Stimulated activated CD4-positive, alpha-beta T cell treated with anti-CD3 and anti-CD28 coated beads, Interleukin-12 subunit alpha, Interleukin-12 subunit beta, amount 100 ng/mL, for 24 hours (primary cell): ENCODE measurements at places on chromosomes 3 and 15.

GRCh38 chr3:38500688-38501417 lies 4.7 kb downstream of the EXOG start:
- DNase-seq, result no peak

DNA sequence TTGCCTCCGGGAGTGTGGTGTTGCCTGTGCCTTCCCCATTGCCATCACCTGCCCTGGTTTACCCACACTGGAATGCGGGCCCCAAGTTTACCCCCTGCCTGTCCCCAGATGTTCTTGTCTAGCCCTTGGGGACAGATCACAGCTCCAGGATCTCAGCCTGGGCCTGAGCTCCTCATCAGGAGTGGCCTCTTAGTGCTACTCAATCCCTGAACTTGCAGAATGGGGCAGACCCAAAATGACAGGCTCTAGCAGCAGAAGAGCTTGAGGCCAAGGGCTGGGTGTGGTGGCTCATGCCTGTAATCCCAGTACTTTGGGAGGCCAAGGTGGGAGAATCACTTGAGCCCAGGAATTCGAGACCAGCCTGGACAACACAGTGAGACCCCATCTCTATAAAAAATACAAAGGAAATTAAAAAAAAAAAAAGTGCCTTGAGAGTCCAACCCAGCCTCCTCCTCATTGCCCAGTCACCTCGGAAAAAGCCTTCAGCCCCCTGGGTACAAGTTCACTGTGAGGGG lies 3.8 kb downstream of the CHAC1 start:
- no peak for DNase-seq

DNA sequence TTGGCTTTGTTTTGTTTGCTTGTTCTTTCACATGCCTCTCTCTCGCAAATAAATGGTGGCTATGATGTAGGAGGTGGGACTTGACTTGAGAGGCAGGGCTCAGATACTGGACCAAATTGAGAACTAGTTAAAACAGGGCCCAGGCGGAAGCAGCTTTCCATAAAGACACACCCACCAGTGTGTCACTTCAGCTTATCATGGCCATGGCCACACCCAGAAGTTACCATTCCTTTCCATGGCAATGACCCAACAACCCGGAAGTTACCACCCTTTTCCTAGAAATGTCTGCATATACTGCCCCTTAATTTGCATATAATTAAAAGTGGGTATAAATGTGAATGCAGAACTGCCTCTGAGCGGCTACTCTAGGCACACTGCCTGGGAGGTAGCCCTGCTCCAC lies 62.6 kb upstream of the CNTN4 start:
- no peak for DNase-seq

GRCh38 chr3:50341537-50341936 lies 901 bp upstream of the RASSF1 start:
- DNase-seq, result no peak

DNA sequence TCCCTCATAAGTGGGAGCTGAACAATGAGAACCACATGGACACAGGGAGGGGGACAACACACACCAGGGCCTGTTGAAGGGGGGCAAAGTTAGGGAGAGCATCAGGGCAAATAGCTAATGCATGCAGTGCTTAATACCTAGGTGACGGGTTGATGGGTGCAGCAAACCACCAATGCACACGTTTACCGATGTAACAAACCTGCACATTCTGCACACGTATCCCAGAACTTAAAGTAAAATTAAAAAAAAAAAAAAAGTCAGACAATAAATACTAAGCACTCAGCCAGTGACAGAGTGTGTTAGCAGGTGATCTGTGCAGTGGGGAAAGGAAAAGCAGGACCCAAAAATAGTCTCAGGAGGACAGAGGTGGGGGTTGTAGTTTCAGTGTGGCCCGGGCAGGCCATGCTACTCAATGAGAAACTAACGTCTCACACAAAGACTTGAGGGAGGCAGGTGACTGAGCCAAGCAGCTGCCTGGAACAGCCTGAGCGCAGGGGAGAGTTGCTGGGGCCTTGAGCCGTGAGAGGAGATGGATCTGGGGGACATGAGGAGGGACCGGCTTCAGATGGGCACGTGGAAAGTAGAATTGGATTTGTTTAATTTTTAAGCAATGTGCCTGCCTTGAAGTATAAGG lies 18.4 kb downstream of the ANKDD1A start:
- no peak for DNase-seq

- DNase-seq, result no peak
Observed at GRCh38 chr3:81040107-81040506, 721.3 kb downstream of the GBE1 start.

GRCh38 chr3:109985943-109986555 lies 648.7 kb upstream of the DPPA4 start:
- no peak for DNase-seq

- DNase-seq, result no peak
Observed at GRCh38 chr3:143502081-143502480, 346.2 kb downstream of the SLC9A9 start.

GRCh38 chr3:11393401-11393800 lies 121.2 kb downstream of the ATG7 start:
- no peak for DNase-seq

DNA sequence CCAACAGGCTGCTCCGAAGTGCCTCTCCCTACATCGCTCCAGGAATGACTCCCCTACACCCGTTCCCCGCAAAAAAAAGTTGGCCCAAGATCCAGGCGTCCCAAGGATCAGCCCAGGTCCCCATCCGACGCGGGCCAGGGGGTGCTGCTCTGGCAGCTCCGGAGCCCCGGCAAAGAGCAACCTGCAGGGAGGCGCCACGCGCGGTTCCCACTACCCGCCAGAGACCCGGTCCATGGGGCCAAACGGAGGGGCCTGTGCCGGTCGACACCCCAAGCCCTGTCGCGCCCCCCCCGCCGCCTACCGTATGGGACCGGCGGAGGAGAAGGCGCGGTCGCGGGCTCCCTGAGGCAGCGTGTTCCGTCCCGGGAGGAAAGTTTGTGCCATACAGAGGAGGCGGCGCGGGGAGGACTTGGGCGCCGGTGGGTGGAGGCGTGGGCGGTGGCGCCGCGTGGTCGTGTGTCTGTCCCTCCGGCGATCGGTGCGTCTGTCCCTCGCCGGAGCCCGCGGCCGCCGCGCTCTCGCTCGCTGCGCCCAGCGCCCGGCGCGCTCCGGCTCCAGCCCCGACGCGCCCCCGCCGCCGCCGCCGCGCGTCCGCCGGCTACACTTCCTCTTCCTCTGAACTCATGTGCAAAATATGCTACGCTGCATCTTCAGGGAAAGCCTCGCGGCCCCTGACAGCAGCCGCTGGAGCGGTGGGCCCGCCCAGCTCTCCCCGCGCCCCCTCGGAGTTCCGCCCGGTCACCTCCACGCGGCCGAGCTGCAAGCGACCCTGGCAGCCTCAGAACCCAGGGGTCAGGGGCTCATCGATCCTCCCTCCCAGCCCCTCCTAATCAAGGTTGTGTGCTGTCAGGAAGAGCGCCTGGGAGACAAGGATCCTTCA lies at the start of gene RFTN1:
RFTN1 (minus strand) TSS at position 559 of the 880 bp plus-strand sequence. CDS start 19,830 bp downstream, outside the sequence.
- DNase-seq, result peak; percentile 43

DNA sequence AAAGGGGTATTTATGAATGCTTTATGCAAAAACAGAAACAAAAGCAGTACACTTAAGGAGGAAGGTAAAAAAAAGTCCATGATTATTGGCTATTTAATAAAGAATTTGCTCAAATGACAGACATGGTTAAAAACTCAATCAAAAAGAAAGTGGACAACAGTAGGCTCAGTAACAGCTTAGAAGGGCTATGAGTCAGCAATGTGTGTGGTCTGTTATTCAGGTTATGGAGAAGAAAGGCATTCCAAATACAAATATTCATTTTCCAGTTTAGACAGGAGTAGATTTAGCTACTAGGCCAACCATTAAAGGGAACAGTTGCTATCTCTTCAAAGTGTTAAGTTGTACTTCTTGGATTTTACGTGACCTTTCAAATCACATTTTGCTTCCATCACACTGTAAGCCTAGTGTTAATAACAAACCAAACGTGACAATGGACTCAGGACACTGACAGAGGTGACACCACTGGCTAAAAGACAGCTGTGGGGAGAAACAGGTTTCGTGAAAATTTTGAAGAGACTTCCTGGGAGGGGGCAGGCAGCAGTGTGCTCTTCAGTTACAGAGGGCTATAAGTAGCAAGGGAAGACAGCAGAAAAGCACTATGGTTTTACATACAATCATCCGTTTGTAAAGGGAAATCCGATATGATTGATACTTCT lies 41.7 kb upstream of the MYO5C start:
- no peak for DNase-seq

DNA sequence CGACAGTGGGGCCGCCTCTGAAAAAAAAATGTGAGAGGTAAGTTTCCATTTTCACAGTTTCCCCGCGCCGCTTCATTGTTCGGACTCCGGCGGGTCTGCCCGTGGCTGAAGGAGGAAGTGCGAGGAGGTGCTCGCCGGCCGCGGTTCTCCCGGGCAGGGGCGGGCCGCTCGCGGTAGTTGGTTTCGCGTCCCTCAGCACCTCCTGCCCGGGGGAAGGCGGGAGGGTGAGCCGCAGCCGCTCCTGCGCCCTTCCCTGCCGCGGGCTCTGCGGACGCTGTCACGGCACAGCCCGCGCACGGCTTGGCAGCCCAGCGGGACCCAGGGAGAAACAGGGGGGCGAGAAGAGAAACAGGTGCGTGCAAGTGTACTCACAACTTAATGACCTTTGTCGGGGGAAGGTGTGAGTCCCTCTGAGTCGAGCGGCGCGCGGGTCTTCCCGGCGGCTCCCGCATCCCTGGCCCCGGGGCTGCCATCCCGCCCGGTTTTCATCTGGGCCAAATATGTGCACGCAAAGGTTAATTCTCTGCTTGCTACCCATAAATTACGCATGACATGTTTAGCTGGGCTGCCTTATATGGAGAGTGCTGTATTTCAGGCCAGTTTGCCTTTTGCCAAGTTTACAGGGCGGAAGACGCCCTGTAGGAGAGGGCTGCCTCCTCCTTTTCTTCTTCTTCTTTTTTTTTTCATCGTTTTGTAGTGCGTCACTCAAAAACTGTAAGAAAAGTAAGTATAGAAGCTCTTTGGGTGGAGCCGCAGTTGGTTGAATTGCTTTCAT lies 514 bp downstream of the MBNL1 start:
- no peak for DNase-seq

GRCh38 chr3:4984511-4984864 lies 5.3 kb downstream of the BHLHE40 start:
- no peak for DNase-seq

DNA sequence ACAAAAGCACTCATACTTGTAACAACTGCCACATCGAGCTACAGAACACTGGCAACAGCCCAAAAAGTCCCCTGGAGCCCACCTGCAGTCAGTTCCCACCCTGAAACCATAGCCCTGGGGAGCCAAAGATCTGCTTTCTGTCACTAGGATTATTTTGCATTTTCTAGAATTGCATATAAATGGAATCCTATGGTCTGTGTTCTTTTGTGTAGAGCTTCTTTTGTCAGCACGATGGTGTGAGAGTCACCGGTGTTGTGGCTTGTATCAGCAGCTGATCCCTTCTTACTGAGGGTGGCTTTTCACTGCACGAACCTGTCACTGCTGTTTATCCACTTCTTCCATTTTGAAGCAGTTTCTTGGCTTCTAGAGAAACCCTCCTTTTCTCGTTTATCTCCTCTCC lies 60.1 kb upstream of the PRR23E start:
- no peak for DNase-seq

DNA sequence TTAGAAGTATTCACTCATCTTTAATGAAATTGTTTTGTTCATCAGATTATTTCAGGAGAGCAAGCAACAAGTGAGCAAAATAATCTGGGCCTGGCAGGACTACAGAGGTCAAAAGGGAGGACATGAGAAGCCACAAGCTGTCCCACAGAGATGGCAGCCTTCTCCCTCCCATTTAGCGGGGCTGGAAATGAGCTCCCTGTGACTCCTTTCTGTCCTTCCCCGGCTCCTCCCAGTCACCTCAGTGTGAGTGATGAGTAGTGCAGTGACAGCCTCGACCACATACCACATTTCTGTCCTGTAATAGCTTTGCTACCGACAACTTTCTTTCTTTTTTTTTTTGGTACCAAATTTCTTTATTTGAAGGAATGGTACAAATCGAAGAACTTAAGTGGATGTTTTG lies 38.0 kb downstream of the RAB7A start:
- DNase-seq, result no peak

GRCh38 chr3:141278196-141279076 lies 46.8 kb downstream of the PXYLP1 start:
- DNase-seq, result no peak

GRCh38 chr3:117625174-117625573 lies 915.6 kb downstream of the TUSC7 start:
- no peak for DNase-seq

GRCh38 chr3:18740631-18741583 lies 315.8 kb upstream of the SATB1 start:
- peak; percentile 44 for DNase-seq

- no peak for DNase-seq
Observed at GRCh38 chr3:114508976-114509375, 215.1 kb downstream of the TIGIT start.

DNA sequence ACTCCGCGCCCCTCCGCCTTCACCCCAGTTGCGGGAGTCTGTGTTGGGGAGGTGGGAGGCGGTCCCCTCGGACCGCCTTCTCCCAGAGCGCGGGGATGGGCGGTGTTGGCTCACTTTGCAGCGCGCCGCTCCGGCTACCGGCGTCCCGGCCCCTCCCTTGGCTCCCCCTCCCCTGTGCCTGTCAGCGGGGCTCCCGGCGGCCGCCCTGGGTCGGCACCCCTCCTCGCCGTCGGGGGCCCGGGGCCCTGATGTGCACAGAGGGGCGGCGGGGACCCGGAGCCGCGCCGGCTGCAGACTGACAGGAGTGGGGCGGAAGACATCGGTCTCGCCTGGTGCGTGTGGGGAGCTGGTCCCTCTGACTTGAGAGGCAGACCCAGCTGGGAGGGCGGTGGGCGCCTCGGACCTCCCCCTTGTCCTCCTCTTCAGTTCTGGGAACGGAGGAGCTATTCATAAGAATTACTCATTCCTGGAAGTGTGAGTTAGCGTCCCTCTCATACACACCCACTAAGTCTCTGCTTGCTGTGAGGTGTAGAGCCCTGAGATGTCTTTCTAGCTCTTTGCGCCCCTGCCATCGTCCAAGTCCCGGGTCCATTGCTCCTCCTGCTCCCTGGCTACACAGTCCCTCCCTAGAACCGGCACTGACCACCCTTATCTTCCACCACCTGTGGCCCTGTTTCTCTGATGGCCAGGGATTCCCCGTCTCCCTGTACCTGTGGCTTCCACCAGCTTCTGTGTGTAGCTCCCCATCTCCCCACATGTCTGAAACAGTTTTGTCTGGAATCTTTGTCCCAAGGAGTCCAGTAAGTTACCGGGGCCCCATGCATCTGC lies 42.3 kb upstream of the ROPN1 start:
- DNase-seq, result no peak

GRCh38 chr3:194874206-194874605 lies 188.5 kb downstream of the FAM43A start:
- DNase-seq, result no peak

- no peak for DNase-seq
Observed at GRCh38 chr3:124878561-124879336, 8.4 kb downstream of the ITGB5 start.
